Brain pericyte (primary cell): ENCODE measurements at places on chromosomes 3 and 15.
A peak's percentile ranks its signal among the peaks of the same experiment; 100 is the strongest.

- DNase-seq, result no peak
Measured at GRCh38 chr15:48823237-48823636, 12.4 kb upstream of the CEP152 start.

GRCh38 chr3:129317848-129318247 lies 39.2 kb downstream of the HMCES start:
- no peak for DNase-seq

GRCh38 chr3:7709376-7710082 lies 792.1 kb upstream of the LMCD1 start:
- DNase-seq, result no peak

DNA sequence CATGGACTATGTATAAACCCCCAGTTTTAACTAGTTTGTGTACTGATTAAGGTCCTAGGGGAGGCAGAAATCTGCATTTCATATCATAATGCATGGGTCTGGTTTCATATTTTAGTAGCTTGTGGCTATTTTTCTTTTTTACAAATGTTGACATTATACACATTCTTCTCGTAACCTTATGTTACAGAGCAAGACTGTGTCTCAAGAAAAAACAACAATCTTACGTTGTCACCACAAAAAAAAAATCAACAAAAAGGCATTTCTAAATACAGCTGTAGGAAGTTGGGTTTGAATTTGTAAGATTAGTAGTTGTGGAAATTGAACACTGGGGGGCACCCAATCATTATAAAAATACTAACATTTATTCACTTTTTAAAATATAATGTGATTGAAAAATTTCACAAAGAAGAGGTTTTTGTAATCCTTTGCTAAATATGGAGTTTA lies 17.9 kb downstream of the SERP1 start:
- DNase-seq, result peak; percentile 15

GRCh38 chr3:117404141-117404540 lies 694.6 kb downstream of the TUSC7 start:
- DNase-seq, result no peak

- no peak for DNase-seq
Measured at GRCh38 chr15:95574053-95574452, 756.4 kb upstream of the NR2F2 start.

DNA sequence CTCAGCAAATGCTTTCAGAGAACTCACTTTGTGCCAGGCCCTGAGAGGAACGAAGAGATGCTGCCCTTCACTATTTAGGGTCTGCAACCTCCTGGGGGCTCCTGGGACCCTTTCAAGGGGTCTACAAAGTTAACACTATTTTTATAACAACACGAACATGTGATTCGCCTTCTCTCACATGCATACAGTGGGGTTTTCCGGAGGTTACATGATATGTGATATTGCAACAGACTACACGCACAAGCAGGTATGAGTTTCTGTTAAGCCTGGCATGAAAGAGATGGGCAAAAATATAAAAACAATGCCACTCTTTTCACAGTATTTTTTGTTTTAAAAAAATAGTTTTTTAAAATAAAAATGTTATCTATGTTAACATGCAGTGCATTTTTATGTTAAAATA lies 10.3 kb downstream of the STARD5 start:
- no peak for DNase-seq

- DNase-seq, result no peak
Measured at GRCh38 chr3:14880447-14881106, 61.8 kb downstream of the FGD5 start.

- no peak for DNase-seq
Measured at GRCh38 chr15:69414701-69415167, 585 bp downstream of the KIF23 start.

GRCh38 chr15:46293550-46293949 lies 658.7 kb downstream of the SQOR start:
- DNase-seq, result no peak
